SHP77 (cell line): ENCODE measurements at places on chromosomes 4 and X.

- no peak for DNase-seq
Measured at GRCh38 chr4:120921456-120922380, 808 bp downstream of the PRDM5 start.

GRCh38 chrX:72030431-72030830, 101.3 kb downstream of the RTL5 start:
- DNase-seq, result no peak

GRCh38 chr4:74536557-74536956, 91.6 kb downstream of the AREG start:
- no peak for DNase-seq

DNA sequence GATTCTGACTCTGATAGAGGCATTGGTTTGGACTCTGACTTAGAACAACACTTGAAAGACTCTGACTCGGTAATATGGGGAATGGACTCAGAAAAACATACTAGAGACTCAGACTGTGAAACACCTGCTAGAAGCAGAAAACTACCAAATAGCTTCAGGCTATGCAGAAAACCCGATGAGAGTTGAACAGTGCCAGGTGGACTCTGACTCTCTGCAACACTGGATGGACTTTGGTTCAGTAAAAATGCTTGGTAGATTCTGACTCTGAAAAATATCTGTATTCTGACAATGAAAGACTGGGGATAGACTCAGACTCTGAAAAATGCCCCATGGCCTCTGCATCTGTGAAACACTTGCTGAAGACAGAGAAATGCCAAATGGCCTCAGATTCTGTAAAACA, 215.1 kb upstream of the HDX start:
- DNase-seq, result no peak

GRCh38 chr4:78939667-78940008, 400 bp upstream of the PAQR3 start:
- DNase-seq, result no peak

- DNase-seq, result no peak
Measured at GRCh38 chrX:1453951-1454785, 1.5 kb upstream of the ASMTL start.

- peak; percentile 82 for DNase-seq
Measured at GRCh38 chrX:47540754-47541538, 20.1 kb upstream of the ARAF start.

DNA sequence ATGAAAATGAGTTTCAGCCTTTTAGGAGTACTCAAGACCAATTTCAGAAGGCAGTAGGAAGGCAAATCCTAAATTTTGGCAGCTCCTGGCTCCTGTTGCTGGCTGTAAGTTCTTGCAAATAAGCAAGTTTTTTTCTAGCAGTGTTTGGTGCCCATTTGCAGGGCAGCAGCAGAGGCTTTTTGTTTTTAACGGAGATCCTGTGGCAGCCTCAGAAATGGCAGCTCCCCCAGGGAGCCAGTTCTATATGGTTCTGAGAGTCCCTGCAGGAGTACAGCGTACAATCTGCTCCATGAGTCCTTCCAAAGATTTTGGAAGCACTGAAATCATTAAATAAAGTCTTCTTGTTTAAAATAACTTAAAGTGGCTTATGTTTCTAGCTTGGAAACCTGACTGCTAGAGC, 171.9 kb downstream of the NDST4 start:
- DNase-seq, result no peak

DNA sequence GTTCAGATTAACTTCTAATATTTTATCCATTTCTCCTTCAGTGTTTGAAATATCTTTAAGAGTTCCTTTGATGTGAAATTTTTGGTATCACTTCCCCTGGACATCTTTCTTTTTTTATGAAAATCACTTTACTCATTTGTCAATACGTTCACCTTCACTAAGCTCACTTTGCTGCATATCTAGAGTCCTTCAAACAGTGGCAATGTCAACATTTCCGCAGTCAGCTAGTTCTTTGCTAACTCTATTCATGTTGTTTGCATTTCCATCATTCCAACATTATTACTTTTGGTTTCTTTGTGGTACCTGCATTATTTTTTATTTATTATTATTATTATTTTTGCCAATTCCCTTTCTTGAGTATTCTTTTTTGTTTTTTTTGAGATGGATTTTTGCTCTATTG, 203.0 kb downstream of the GPAT3 start:
- no peak for DNase-seq
